ENCODE measurements at places on chromosomes 5 and 9.

GRCh38 chr9:118558891-118559290 is 810.3 kb downstream of the BRINP1 start:
- DNase-seq = no peak

- no peak for DNase-seq
Measured at GRCh38 chr5:135608361-135608760, 29.6 kb upstream of the CXCL14 start.

DNA sequence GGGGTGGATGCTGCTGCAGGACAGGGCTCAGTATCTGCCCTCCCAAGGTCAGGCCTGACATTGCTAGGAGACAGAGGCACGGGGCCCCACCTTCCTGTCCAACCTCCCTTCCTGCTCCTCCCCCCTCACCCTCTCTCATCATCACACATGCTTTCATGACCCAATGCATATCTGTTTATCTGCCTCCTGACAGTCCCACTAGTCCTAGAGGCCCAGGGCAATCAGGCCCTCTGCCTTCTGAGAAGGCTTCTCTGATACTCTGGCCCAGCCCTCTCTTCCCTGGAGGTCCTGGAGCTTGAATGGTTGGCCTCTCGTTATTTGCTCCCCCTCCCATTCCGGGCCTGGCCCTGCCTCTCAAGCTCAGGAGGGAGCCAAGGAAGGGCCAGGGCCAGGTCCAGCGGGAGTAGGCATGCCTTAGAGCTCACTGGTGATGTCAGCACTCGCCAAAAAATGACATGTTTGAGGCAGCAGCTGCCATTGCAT is 90.6 kb upstream of the SAP30L start:
- DNase-seq = no peak

DNA sequence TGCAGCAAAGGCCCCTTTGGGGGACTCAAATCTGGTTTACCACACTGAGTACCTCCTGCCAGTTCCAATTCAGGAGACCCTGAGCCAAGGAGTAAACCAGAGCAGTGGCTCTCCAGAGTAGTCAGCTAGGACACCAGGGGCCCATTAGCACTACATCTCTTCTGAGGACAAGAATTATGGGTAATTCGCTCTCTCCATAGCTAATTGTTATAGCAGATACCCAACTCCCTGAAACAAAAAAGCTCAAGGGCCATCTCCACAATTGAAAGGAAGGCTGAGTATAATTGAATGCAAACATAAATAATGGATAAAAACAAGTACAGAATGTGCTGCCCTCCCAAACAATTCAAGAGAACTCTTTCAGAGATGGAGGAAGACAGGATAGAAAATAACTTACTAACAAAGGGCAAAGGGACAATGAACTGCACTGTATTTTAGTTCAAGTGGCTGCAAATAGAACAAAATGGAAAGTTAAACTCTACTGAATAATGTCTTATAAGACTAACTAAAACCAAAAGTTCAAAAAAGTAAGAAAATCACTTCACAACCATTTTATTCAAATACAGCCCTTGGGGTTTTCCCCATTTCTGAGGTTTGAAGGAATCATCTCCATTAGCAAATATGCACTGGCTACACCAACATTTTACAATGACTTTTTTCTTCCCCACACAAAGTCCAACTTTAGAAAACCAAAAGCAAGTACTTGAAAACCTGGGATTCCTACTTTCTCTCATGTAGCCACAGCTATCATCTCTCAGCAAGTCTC is 118.8 kb downstream of the SIL1 start:
- DNase-seq = no peak

GRCh38 chr5:176650354-176650884 is 3.1 kb downstream of the TSPAN17 start:
- no peak for DNase-seq

- no peak for DNase-seq
Measured at GRCh38 chr9:114718801-114719221, 36.8 kb upstream of the TEX48 start.
